ENCODE measurements at places on chromosomes 4 and X. TPM values are rescaled to one million over a fixed set of nuclear protein-coding genes. Genes with fewer than 3 reads are reported as not detected.

DNA sequence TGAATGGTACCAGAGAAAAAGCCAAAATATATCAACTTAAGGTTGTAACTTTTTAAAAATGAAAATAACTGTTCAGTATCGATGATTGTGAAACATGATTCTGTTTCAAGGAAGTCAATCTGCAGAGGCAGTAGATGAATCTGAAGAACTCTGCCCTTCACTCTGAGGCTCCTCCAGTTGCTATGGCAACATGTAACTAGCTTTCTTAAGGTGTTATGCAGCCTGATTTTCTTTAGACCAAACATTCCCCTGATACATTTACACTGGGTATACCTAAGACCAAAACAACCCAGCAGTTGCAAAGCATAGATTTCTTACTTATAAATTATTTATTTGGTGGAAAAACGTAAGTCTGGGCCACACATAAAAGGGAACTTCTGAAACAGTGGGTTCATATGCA is 133.6 kb upstream of the RASGEF1B start:
- DNase-seq, result no peak

DNA sequence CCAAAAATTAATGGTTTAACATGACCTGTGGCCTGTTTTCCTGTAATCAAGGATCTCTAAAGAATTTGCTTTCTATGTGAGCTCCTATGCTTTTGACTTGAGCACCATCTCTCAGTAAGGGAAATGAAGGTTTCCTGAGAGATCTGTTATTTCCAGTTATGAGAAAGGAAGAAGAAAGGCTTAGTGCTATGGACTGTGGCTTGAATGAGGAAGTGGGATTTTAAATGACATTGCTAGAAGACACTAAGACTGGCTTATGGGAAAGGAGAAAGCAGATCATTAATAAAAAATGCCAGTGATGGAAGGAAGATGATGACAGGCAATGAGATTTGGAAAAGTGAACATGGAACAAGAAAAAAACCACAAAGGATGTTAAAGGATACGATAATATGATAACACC is 285.4 kb downstream of the OPHN1 start:
- DNase-seq, result no peak

GRCh38 chr4:82797405-82798111 is 1.0 kb downstream of the SCD5 start:
- no peak for DNase-seq

DNA sequence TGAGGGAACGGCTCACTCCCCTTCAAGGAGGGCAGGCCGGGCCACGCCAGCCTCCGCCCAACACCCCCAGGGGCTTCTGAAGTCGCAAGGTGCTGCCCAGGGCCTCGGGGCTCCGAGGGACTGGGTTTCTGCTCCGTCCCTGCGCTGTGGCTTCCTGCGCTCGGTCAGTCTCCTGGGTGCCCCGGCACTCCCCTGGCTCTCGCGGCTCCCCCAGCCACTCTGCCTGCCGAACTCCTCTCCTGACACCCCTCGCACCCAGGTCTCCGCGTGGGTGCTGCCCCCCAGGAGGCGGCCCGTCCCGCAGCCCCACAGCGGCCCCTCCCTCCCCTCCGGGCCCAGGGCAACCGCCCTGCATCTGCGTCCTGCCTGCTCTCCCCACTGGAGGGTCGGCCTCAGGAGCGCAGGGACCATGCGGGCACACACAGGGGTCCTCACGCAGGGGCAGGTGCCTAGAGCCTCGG is 151.9 kb downstream of the AFAP1 start:
- DNase-seq, result no peak

DNA sequence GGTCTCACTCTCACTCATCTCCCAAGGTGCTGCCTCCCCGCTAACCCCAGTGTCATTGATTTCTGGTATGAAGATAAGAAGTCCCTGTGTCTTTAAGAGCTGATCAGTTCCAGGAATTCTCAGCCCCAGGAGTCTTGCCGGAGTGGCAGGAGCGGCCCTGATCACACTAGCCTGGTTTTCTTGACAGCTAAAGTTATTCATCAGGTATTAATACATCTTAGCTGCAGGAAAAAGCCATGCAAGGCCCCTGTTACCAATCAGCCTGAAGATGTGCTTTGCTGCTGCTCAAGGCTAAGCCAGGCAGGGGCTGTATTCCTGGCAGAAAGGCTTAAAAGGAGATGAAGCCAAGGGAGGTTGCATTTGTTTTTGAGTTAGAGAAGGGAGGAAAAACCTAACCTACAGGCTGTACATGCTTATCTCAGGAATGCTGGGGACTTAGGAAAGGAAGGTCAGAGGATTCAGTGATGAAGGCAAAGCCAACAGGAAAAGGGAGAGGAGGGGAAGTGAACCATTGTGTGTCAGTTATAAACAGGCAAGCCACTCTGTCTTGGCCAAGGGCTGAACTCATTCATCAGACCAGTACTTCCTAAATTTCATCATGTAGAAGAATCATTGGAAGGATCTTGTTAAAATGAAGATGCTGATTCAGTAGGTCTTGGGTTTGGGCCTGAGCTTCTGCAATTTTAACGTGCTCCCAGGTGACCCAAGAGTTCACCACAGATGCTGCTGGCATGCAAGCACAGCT is 8.6 kb downstream of the SRPX start:
- no peak for DNase-seq

GRCh38 chr4:12965334-12965733 is 518.8 kb downstream of the RAB28 start:
- DNase-seq, result no peak

DNA sequence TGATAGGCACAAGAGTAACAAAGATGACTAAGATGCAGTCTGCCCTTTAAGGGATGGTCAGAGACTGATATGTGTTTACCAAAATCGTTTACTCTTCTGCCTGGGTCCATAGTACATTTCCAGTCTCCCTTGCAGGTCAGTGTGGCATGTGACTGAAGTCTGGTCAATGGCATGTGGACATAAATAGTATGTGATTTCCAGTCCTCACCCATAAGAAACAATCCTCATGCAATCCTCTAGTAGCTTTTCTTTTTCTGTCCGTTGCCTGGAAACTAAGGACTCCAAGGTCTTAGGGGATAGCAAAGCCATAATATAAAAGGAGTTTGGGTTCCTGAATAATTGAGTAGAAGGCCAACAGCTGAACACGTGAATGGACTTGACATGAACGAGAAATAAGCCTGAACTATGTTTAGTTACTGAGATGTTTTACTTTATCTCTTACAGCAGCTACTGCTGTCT is 1.1 kb downstream of the SLC9B2 start:
- DNase-seq, result no peak

- no peak for DNase-seq
Measured at GRCh38 chr4:53040459-53040815, 178.3 kb downstream of the RASL11B start.

- no peak for DNase-seq
Measured at GRCh38 chr4:89365776-89366175, 58.2 kb upstream of the GPRIN3 start.

DNA sequence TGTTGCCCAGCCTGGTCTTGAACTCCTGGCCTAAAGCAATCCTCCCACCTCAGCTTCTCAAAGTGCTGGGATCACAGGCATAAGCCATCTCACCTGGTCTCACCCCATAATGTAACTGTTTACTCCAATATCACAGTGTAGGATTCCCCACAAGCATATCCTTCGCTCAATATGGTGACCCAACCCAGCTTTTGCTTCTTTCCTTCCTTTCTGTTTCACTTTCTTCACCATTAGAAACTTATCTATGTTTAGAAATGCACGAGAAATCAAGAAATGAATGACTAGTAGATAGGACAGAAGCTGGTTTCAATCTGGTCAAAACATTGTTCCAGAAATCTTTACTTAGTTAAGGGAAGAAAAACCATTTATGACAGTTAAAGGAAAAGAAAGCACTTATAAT is 18.9 kb downstream of the TSPAN5 start:
- no peak for DNase-seq

- DNase-seq, result no peak
Measured at GRCh38 chr4:55409468-55410171, 13.9 kb downstream of the TMEM165 start.

- DNase-seq, result no peak
Measured at GRCh38 chr4:40325406-40326019, 9.6 kb upstream of the CHRNA9 start.

DNA sequence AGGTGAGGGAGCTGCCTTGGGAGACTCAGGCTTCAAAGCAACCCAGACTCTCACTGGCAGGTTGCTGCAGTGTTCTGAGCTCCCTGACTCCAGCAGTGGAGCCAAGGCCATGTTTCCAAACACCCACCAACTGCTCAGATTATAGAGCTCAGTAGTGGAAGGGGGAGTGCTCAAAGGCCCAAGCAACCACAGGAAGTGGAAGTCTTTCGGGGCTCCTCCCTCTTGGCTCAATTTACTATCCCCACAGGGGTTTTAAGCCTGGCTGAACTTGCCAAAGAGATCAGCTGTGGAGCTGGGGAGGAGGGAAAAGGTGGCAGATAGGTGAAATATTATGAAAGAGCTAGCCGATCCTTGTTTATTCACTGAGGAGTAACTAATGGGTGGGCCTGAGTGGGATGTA is 82.5 kb downstream of the HPRT1 start:
- no peak for DNase-seq

DNA sequence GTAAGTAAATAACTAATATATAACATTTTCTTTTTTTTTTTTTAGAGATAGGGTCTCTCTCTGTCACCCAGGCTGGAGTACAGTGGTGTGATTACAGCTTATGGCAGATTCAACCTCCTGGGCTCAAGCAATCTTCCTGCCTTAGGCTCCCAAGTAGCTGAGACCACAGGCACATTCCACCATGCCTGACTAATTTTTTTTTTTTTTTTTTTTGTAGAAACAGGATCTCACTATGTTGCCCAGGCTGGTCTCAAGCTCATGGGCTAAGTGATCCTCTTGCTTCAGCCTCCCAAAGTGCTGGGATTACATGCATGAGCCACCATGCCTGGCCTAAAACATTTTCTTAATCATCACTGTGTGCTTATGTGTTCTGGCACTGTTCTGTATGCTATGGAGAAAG is 32.8 kb downstream of the MGARP start:
- DNase-seq, result no peak

- DNase-seq, result no peak
Measured at GRCh38 chr4:7206385-7206784, 14.0 kb downstream of the SORCS2 start.

DNA sequence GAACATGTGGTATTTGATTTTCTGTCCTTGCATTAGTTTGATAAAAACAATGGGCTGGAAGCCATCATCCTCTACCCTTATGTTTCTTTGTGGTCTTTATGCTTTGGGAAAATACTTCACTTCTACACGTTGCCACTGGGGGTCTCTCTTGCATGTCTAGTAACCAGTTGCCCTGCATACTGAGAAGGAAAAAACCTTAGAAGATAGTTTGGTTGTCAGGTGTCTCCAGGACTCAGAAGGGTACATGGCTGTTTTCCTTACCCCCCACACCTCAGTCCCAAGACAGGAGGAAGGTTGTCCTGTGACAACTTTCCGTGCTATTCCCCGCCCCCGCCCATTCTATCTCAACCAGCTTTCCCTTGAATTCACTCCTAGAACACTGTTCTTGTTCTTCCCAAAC is 62.1 kb upstream of the LANCL3 start:
- DNase-seq, result no peak

DNA sequence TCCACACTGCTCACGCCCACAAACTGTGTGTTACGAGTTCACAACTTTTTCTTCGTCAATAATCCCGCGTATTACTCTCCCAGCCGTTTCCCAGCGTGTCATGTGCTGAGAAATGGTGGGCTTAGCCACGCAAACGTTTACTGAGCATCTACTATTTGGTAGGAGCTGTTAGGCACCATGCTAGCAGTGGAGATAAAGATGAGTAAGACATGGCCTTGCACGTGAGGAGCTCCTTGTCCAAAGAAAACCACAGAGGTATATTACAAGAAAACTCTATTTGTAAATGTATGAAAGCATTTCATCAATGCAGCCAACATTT is 821 bp upstream of the TMEM128 start:
- DNase-seq, result no peak

DNA sequence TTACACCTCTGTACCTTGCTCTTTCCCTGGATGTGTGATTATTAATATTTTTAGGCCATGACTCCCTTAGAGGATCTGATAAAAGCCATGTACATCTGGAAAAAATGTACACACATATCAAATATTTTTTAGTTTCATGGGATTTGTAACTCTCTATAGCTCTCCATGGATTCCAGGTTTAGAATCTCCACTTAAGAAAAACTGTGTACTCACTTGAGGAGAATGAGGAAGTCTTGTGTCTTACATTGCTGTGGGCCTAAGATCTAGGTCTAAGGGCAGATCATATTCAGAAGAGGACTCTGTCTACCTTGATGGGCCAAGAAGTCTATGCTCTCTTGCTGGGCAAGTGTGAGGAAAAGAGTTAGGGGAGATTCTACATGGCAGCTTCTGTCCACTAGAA is 98.0 kb downstream of the RRAGB start:
- no peak for DNase-seq

DNA sequence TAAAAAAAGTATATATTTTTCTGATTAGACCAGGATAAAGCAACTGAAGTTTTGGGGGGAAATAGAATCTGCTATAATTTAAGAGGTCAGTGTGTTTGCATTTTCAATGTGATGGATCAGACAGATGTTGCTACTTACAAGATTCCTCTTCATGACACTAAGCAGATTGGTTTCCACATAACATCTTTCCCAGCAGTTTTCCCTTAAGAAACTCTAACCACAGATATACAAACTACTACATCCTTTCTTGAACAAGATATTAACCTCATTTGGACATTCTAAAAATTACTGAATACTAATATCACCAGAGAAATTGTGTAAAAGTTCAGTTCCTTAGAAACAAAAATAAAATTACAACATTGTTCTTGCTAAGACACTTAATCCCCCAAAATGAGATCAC is 106.7 kb upstream of the GUCY1A1 start:
- no peak for DNase-seq

The CLDN34 gene
- not detected for total RNA-seq

The IGSF1 gene
- total RNA-seq, result 0.63 TPM

The ADH6 gene
- total RNA-seq, result 0.50 TPM

The MMGT1 gene
- 24.6 TPM for total RNA-seq

All from omental fat pad (tissue), 4 donors.